Bronchial smooth muscle cell (primary cell): ENCODE measurements at places on chromosomes 11 and 22. TPM values are rescaled to one million over a fixed set of nuclear protein-coding genes. Genes with fewer than 3 reads are reported as not detected.

The GPR83 gene
- total RNA-seq = under 0.01 TPM in 1 of 2 replicates, not detected in the other

The MAPK8IP1 gene
- 9.4 and 9.5 TPM in 2 replicates for total RNA-seq

The MS4A4E gene
- not detected in 2 replicates for total RNA-seq

The TRIM49 gene
- total RNA-seq = not detected in 2 replicates

The GSTT2 gene
- 0.34 TPM in 1 of 2 replicates, not detected in the other for total RNA-seq

The GAB4 gene
- not detected in 2 replicates for total RNA-seq

The TCN2 gene
- 12.3 and 14.3 TPM in 2 replicates for total RNA-seq

The CCDC89 gene
- total RNA-seq = 7.1 and 8.7 TPM in 2 replicates

The FOXR1 gene
- total RNA-seq = not detected in 2 replicates

The GUCD1 gene
- total RNA-seq = 134 and 147 TPM in 2 replicates

The NEAT1 gene
- 338 and 347 TPM in 2 replicates for total RNA-seq
